Activated T-helper 1 cell treated with anti-CD3 and anti-CD28 coated beads, Interleukin-2, amount 50 U/mL, for 16 hours (primary cell): ENCODE measurements at places on chromosomes 2 and 18.
A peak's percentile ranks its signal among the peaks of the same experiment; 100 is the strongest.

DNA sequence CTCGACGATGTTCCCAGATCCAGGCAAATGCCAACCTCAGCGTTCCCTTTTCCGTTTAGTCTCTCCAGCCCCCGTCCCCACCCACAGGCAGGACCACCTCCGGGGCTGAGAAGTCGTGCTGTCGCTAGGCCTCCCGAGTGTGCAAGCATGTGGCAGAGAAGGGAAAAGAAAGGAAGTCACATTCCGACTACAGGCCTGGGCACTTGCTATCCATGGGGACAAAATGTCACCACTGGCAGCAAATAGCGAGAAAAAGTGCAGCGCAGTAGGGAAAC, 420 bp downstream of the PIGN start:
- no peak for DNase-seq

GRCh38 chr2:65231121-65231520, 3.5 kb downstream of the ACTR2 start:
- no peak for DNase-seq

DNA sequence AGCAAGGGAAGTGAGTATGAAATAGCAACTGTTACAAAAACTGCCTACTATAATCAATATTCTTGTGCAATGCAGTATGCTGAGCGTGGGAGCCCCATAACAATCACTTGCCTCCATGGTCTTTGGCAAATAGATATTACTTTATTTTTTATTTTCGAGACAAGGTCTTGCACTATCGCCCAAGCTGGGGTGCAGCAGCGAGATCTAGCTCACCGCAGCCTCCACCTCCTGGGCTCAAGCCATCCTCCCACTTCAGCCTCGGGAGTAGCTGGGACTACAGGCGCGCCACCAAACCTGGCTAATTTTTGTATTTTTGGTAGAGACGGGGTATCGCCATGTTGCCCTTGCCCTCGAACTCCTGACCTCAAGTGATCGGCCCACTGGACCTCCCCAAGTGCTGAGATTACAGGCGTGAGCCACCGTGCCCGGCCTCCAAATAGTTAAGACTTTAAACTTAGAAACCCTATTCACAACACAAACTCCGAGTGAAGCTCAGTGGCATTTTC, 1.2 kb upstream of the CCNT2 start:
- DNase-seq: no peak

DNA sequence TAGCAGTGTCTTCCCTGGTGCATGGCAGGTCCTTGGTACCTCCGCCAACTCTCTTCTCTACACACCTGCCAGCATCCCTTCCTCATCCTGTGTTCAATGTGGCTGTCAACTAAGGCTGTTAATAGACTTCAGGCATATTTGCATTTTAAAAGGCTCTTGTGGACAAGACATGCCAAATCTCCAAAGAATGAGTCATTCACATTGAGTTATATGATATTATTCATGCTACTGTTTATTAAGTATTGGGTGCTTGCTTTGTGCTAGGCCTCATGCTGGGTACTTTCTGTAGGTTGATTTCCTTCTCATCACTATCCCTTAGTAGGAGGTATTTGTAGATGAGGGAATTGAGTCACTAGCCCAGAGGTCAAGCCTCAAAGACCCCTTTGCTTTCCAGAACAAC, 5.2 kb downstream of the MYO1B start:
- DNase-seq: no peak

DNA sequence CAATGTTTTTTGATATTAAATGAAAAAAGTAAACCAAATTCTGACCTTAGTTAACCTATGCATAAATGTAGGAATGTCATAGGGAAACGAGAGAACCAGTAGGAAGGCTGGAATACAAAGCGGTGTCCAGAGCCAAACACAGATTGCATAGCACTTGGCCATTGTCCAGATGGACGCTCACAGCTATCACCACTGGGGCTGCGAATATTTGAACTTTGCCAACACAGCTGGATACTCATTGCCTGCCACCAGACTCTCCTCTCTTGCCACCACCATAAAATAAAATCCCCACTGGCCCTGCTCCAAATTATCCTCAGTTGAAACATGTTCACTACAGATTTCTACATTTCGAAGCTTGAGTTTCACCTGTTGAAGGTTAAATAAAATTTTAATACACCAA, 159.3 kb upstream of the GULP1 start:
- no peak for DNase-seq

- DNase-seq: no peak
These were observed 104.8 kb downstream of the POLR1A start for GRCh38 chr2:86000938-86001312.

- no peak for DNase-seq
These were observed 336.9 kb downstream of the BCL11A start for GRCh38 chr2:60216452-60216995.

DNA sequence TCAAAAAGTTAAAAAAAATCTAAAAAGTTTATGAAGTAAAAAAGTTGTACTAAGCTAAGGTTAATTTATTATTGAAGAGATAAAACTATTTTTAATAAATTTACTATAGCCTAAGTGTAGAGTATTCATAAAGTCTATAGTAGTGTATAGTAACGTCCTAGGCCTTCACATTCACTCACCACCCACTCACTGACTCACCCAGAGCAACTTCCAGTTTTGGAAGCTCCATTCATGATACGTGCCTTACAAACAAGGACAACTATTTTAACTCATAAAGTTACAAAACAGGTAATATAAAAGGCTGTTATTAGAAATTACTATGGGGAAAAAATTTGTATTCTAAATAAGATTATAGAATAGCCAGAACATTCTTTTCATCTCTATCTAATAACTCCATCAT, 158.9 kb upstream of the FN1 start:
- no peak for DNase-seq

DNA sequence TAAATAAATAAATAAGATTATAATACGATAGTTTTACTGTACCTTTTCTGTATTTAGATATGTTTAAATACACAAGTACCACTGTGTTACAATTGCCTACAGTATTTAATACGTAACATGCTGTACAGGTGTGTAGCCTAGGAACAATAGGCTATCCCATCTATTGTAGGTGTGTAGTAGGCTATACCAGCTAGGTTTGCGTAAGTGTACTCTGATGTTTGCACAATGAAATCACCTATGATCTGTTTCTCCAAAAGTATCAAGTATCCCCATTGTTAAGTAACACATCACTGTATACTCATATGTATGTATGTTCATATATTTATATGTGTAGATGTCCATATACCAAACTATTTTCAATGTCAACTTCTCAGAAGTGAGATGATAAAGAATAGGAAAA, 118.2 kb upstream of the RND3 start:
- DNase-seq: no peak

DNA sequence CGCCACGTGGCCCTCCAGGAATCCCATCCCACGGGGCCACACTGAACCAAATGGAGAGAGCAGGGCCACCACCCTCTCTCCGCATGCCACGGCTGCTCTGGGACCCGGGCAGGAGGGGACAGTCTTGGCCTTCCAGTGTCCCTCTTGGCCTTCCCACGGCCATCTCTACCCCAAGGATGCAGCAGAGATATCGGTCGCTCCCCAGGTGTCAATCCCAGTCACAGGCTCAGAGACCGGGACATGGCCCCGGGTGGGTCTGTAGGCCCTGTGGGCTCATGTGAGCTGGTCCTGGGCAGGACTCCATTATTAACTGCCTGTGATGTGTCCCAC, 15.3 kb downstream of the CAPN10 start:
- DNase-seq: no peak

- DNase-seq: no peak
These were observed 523.6 kb downstream of the PID1 start for GRCh38 chr2:228747483-228747882.

- no peak for DNase-seq
These were observed 5.5 kb upstream of the MROH2A start for GRCh38 chr2:233772583-233772982.

DNA sequence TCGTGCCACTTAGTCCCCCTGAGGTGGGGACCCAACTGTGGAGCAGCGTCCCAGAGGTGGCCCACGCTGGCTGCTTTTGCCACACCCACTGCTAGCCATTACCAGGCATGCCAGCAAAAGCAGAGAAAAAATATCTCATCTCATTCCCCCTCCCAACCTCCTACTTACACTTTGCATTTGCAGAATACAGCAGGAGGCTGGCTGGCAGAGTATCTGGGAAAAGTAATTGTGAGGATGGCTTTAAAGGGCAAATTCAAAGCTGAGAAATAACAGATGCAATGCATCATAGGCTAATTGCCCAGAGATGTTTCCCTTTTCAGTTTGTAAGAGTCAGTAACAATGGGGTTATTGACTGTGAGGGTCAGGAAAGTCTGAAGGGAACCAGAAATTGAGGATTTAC, 438.1 kb upstream of the DSEL start:
- DNase-seq: no peak

DNA sequence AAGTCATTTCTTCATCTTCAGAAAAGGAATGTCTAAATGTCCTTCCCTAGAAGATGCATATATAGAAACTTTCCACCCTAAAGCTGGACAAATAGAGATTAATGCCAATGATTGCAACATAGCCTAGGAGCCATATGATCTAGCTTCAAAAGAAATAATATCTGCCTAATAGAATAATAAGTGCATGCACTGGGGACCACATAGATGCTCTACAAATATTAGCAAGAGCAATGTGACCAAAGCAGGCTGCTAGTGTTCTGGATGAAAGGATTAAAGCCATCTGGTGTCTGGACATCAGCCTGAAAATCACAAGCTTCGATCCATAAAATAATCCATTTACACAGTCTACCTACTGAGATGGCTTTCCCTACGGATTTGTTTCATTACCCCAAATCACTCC, 280.1 kb upstream of the KLHL14 start:
- no peak for DNase-seq

DNA sequence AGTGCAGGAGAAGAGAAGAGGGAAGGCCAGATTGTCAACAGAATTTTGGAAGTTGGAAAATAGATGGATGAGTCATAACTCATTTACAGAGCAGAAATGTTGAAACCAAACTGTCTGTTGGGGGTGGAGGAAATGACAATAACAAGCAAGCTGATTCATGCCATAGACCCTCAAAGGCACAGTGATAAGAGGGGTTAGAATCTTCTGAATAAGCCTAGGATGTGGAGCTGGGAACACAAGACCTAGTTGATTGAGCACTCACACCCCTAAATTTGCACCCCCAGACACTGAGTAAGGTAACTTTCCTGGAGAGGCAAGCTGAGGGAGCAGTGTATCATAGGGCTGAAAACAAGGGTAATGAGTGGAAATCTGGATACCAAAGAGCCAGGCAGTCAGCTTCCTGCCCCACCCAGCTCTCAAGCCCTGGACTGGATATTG, 141.4 kb downstream of the SCG2 start:
- DNase-seq: no peak

DNA sequence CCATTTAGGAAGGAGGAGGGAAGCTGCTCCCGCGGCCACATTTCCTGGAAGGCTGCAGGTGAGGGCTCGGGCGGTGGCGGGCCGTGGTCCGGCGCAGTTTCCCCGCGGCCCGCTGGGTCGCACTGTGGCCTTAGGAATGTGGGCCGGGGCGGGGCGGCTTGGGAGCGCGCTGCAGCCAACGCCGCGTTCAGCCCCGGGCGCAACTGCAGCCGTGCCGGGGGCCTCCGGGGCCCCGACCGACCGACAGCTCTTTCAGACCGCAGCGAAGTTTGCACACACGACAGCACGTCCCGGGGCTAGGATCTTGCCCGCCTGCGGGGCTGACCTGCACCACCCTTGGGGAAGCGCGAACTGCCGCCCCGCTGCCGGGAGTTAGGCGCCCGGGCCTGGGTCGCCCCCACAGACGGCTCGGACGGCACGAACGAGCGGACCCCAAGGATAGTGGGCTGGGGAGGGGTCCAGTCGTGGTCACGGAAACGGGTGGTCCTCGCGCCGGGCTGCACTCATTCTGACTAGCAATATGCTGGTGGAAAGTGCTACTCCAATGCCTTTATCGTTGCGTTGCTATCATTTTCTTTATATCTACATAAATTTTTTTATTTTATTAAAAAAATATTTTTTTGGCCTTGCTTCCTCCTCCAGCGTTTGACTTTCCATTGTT, 69.9 kb upstream of the DLX2 start:
- DNase-seq: peak; percentile 50

DNA sequence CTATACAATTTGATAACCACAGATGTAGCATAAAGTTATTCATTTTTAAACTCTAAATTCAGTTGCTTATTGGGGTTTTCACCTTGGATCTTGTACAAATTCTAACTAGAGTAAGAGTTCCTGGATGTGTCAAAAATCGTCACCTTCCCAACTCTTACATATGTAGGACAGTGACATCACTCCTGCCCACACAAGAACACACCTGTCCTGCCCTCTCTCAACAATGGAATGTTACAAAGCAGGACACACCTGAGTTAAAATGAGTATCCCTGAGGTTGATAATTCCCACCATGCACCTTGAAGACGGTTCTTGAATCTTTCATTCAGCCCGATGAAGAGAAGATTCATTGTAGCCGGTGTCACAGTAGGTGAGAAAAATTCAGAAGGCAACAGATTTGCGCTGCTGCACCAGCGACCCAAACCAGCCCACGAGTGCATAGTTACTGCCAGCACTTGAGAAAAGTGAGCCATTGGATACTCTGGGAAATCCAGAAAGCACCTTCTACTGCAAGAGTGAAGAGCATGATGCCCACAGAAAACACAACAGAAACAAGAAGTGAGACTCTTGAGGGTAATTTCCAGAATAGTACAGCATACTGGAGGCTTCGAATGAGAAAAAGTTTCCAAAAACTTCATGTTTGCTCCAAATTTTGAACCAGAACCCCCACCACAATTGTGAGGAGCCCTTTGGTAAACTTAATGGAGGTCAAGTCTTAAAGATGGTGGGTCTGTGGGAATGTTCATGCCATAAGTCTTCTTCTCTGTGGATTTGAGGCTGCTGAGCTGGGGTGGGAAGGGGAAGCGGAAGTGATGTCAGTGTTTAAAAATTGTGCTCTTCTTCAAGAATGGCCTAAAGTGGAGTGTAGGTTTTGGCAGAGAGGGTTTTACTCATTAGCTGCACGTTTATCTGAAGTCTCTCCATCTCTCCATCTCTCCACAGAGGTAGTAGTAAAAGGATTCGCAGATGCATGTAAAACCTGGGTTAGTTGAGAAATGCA, 34.7 kb upstream of the ADAM23 start:
- DNase-seq: no peak

- DNase-seq: no peak
These were observed 15.2 kb downstream of the RAMP1 start for GRCh38 chr2:237874585-237875161.

DNA sequence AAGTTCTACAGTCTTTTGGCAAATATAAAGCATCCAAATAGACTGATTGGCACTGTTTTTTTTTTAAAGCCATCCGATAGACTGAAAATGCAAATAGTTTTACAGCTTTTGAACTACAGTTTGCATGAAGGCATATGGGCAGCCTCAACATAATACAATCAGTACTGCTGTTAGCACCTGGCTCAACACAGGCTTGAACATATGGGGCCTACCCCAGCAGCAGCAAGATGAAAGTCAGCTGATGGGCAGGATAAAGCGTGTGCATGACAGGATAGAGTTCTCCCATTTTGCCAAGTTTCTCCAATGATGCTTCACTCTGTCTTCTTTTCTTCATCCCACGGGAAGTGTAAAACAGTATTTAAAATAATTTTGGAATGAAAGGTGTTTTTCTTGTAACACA, 1.3 kb upstream of the AKAIN1 start:
- DNase-seq: no peak
